Stimulated activated CD4-positive, alpha-beta T cell treated with anti-CD3 and anti-CD28 coated beads, Interleukin-1b, Interleukin-23, amount 100 ng/mL, for 48 hours (primary cell): ENCODE measurements at places on chromosomes 4 and X.

- DNase-seq: no peak
Measured at GRCh38 chrX:39167791-39168190, 366.5 kb downstream of the MID1IP1 start.

- no peak for DNase-seq
Measured at GRCh38 chr4:70425306-70425705, 27.6 kb downstream of the OPRPN start.

GRCh38 chr4:5278213-5278612 is 226.9 kb downstream of the STK32B start:
- no peak for DNase-seq

- DNase-seq: no peak
Measured at GRCh38 chr4:38125816-38126215, 165.6 kb downstream of the PTTG2 start.

- DNase-seq: no peak
Measured at GRCh38 chr4:52873861-52874343, 11.8 kb downstream of the RASL11B start.

- DNase-seq: no peak
Measured at GRCh38 chr4:37549041-37549440, 137.1 kb downstream of the RELL1 start.

- peak; percentile 11 for DNase-seq
Measured at GRCh38 chr4:125313497-125313896, 1.3 kb upstream of the FAT4 start.

- DNase-seq: no peak
Measured at GRCh38 chr4:2824329-2824835, 19.3 kb upstream of the ADD1 start.

GRCh38 chrX:30483996-30484395 is 93.6 kb downstream of the TASL start:
- no peak for DNase-seq

- no peak for DNase-seq
Measured at GRCh38 chr4:147581606-147582350, 35.4 kb upstream of the TMEM184C start.

GRCh38 chr4:2288051-2288541 is 26.2 kb upstream of the MXD4 start:
- DNase-seq: no peak
